AG20443 (cell line): ENCODE measurements at places on chromosomes 3 and 15.

GRCh38 chr3:50473768-50474167, 29.7 kb downstream of the CACNA2D2 start:
- no peak for DNase-seq

DNA sequence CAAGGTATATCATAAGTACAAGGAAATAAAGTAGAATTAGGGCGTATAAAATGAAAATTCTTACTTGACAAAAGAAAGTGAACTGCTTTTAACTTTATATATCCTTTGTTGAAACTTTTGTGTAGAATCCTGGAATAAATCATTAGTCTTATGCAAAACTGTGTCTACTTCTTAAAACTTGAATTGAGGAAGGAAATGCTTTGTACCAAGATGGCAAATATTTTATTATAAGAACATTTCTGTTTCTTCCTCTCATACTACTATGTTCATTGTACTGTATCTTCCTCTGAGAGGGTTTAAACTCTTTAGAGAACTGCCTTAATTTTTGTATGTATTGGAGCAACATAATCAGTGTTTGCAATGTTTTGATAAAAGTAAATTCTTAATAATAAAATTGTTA, 42.0 kb downstream of the RASA2 start:
- DNase-seq = no peak

GRCh38 chr15:68559345-68560310, 19.2 kb upstream of the CORO2B start:
- DNase-seq = peak; percentile 92

DNA sequence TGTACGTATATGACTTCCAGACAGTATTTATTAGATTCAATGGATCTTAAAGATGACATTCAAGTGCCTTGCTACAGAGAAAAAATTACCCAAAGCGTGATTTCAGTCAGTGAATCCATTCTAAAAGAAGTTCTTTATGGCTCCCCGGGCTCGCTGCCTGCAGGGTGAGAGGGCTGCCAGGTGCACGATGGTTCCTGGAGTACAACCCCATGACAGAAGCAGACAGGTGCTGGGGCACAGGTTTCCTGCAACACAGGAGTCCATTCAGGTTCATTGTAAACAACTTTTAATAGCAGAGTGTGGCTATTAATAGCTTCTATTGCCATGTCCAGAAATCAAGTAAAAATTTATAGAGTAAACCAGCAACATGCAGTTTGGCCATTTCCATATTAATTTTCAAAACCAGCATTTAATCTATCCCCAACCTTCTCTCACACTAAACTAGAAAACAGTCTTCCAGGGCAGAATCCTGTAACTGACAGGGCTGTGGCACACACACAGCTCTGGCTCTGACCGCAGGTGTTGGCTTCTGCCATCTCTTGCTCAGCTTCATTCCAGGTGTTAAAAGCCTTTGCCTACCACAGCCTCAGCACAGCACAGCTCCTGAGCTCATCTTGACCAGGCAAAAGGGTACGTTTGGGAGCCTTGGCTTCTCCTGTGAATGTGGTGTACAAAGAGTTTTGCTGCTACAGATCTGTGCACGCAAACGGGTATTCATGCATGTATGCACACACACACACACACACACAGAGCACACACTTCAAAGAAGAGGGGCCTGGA, 185.9 kb downstream of the MEX3B start:
- no peak for DNase-seq

- DNase-seq = no peak
These were observed 561.2 kb upstream of the ALCAM start for GRCh38 chr3:104805508-104805907.
